ENCODE measurements at places on chromosomes 4 and X.

- no peak for DNase-seq
Measured at GRCh38 chr4:152094970-152095700, 334.3 kb upstream of the GATB start.

GRCh38 chrX:110965409-110966090, 130.4 kb upstream of the PAK3 start:
- DNase-seq, result no peak

- DNase-seq, result peak; percentile 66
Measured at GRCh38 chr4:68349279-68349648, 626 bp downstream of the YTHDC1 start.

DNA sequence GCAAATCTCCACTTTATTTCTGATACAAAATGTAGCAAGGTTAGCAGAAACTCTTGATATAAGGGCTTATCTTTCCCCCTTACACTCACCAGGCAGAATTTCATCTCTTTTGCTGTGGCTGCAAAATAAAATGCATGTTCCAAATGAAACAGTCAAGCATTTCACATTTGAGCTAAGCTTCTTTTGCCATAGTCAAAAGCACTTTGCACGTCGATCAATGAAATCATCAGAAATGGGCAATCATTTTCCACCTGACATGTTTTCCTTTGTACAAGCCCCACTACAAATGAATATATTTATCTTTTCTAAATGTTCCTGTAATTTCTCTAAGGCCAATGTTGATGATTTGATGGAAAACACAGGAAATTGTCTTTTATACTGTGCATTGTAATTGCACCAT, 178.4 kb downstream of the ANKRD50 start:
- DNase-seq, result no peak

- no peak for DNase-seq
Measured at GRCh38 chr4:108700081-108700757, 49.8 kb downstream of the OSTC start.

DNA sequence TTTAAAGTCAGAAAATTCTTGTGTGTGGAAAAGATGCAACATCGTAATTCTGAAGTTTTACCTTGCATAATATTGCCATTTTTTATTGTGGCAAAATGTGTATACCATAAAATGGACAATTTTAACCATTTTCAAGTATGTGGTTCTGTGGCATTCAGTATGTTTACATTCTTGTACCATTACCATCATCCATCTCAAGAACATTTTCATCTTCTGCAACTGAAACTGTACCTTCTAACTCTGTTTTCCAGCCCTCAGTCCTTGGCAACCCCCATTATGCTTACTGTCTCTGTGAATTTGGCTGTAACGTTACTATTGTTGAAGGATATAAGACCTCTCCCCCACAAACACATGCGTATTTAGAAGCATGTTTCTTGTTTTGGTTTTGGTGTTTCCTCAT, 123.2 kb downstream of the BMPR1B start:
- no peak for DNase-seq

DNA sequence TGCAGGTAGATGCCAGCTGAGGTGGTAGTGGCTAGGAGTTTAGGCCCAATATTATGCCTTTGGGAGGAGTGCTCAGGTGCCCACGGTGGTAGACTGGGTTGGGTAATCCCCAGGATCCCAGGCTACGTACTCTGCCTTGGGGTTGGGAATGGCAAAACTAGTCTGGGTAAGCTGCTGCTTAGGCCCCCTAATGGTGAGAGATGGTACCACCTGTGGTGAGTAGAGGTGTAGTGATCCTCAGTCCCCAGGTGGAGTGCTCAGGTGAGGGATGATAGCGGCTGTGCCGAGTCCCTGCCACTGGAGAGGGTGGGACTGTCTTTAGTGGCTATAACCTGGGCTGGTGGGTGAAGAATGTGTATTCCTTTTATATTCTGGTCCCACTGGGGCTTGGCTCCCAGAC, 75.2 kb downstream of the IL1RAPL2 start:
- no peak for DNase-seq

GRCh38 chr4:69860052-69860451, at the start of gene SULT1E1:
Gene SULT1E1 (minus strand): TSS chr4:69860145. CDS start chr4:69857644, 2,501 bp downstream.
- no peak for DNase-seq

- DNase-seq, result no peak
Measured at GRCh38 chr4:140052050-140052449, 101.9 kb downstream of the MAML3 start.

DNA sequence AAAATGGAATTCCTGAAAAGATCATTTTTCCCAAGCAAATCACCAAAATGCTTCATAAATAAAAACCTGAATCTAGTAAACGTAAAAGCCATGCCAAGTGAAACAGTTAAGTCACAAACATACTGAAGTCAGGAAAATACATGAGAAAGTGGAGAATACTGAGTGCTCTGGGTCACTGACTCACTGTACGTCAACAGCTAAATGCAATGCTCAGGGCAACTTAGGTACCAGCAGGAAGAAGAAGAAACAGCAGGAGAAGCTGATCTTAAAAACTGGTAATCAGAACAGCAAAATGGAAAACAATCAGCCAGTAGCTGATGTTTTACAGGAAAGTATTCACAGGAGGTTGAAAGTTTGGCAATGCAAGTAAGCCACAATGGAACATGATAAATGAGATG, 252.6 kb upstream of the ETNPPL start:
- no peak for DNase-seq

Data from hematopoietic multipotent progenitor cell treated with erythropoietin and hydrocortisone succinate and interleukin-3 and kit ligand, for 17 days (in vitro differentiated cells).